CD4-positive, alpha-beta memory T cell (primary cell): ENCODE measurements at places on chromosomes 16 and 17.

GRCh38 chr17:81396722-81397313 lies 1.6 kb downstream of the BAHCC1 start:
- peak; percentile 39 for DNase-seq

- DNase-seq: no peak
These were observed 49.3 kb downstream of the TTC19 start for GRCh38 chr17:16048811-16049449.

DNA sequence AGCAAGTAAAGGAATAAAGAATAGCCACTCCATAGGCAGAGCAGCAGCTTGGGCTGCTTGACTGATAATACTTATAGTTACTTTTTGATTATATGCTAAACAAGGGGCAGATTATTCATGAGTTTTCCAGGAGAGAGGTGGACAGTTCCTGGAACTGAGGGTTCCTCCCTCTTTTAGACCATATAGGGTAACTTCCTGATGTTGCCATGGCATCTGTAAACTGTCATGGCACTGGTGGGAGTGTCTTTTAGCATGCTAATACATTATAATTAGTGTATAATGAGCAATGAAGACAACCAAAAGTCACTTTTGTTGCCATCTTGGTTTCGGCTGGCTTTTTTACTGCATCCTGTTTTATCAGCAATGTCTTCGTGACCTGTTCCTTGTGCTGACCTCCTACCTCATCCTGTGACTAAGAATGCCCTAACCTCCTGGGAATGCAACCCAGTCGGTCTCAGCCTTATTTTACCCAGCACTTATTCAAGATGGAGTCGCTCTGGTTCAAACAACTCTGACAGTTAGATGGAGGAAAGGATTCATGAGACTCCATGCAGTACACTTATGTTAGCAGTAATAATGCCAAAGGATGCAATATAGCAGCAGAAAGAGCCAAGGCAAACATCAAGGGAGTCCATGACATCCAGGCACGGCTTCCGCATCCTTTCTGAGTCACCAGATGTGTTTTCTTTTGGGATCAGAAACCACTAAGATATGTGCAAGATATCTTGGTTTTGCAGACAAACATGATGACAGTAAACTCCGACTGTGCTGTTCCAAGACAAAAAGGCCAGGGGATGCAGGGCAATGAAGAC lies 55.8 kb upstream of the B4GALNT2 start:
- no peak for DNase-seq

DNA sequence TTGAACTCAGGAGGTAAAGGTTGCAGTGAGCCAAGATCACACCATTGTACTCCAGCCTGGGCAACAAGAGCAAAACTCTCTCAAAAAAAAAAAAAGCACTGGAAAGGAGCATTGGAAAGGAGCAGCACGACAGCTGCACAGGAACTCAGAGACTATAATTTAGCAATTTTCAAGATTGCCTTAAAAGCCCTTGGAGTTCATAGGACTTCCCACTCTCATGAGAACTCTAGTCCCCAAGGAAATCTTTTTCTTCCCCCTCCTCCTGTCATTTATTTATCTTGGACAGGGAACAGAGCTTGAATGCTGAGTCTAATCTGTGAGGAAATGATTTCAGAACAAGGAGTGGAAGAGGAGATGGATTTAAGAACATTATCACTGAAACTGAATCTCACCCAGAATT lies 69.0 kb downstream of the PLXDC1 start:
- DNase-seq: no peak

DNA sequence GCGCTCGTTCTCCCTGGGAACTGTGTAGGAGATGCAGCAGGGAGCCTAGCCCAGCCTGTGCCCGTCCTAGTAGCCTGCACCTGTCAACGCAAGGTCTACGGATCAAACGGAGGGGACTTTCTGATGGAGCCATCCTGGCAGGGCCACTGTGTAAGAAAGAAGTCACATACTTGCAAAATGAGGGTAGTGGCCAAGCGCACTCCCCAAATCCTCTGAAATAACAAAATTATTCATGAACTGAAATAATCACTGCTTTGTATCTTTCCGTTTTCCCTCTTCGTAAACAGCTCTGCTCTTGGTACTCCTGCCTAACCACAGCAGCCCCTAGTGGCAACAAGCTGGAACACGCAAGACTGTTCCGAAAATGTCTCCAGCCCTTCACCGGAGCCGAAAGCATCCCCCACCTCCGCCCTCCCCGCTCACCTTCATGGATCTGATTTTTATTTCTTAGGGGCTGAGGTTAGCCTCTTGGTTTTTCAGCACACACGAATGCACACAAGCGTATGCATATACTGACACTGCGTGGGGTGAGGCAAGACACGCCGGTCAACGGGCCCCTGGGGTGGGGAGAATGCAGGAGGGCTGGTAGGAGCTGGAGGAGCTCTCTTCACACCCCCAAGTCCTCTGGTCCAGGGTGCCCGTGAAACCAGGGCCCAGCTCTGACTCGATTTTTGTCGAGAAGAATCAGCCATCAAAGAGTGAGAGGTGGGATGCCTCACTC lies 100.8 kb downstream of the ABCC12 start:
- DNase-seq: peak; percentile 3

GRCh38 chr17:75153780-75154194 lies 525 bp downstream of the JPT1 start:
- DNase-seq: no peak

DNA sequence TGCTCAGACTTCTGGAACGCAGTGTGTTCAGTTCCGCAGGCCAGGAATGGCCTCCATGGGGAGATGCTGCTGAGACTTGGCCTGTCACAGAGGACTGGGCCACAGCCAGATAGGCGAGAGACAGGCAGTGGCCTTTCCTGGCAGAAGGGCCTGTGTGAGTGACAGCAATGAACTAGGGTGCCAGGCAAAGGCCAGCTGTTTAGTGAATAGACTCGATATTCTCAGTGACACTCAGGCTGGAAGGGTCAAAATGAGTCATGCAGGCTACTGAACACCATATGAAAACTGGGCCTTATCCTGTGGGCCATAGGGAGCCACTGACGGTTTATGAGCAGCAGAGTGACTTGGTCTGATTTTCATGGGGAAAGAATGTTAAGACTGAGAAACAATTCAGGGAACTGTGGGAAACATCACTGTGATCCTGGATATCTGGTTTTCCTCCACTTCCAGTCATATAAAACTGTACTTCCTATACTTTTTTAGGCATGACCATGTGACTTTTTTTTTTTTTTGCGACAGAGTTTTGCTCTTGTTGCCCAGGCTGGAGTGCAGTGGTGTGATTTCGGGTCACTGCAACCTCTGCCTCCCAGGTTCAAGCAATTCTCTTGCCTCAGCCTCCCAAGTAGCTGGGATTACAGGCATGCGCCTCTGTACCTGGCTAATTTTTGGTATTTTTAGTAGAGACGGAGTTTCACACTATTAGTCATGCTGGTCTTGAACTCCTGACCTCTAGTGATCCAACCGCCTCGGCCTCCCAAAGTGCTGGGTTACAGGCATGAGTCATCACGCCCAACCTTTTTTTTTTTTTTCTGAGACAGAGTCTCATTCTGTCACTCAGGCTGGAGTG lies 5.2 kb upstream of the NUBP1 start:
- DNase-seq: no peak

- no peak for DNase-seq
These were observed 30.8 kb downstream of the NOG start for GRCh38 chr17:56624309-56624708.

DNA sequence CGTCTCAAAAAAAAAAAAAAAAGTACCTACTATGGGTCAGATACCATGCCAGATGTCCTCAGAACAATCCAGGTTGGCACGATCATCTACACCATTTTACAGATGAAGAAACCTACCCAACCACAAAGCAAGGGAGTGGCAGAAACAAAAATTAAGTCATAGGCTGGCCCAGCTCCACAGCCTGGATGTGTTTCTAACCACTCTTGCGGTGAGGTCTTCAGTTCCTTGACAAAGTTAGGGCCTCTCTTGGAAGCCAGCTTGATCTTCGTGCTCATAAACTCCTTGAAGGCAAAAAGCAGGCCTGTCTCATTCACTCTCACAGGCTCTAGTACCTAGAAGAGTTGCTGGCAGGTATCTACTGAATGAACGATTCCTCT lies 6.2 kb downstream of the GGA2 start:
- no peak for DNase-seq

DNA sequence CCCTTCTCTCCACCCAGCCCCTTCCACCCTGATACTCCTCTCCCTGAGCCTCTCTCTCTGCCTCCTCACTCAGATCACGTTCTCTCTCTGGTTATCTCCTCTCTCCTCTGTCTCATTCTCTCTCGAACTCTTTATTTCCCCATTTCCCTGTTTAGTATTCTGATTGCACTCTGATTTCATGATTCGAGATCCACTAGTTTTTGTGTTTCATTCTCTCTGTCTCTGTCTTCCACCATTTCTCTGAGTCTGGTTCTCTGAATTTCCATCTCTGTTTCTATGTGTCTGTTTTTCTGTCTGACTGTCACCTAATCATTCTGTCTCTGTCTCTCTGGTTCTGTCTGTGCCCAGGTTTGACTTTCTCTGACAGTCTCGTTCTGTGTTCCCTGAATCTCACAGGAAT lies 2.0 kb downstream of the SEZ6L2 start:
- DNase-seq: no peak

DNA sequence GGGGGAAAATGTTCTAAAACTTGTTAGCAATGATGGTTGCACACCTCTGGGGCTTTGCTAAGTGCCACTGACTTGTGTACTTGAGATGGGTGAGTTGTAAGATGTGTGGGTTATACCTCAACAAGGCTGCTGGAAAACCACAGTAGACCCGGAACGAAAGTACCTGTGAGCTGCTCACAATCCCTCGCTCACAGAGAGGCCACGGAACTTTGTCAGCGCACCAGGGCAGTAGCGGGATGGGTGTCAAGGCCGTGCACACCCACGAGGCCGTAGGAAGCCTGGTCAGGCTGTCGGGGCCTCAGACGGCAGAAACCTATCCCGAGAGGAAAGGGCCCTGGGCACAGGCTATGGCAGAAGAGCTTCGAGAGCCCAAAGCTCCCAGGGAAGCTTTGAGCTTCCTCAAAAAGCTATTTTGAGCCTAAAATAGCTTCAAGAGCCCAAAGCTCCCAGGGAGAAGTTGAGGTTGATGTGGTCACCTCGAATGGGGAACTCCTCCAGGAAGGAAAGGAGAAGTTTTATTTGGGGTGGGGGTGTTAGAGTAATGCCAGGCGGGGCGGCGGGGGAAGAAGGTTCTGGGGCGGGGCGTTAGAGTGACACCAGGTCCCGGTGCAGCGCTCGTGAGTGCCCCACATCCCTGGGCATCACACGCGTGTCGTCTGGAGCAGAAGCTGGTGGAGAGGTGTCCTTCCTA lies 19.0 kb downstream of the CBFA2T3 start:
- DNase-seq: no peak

DNA sequence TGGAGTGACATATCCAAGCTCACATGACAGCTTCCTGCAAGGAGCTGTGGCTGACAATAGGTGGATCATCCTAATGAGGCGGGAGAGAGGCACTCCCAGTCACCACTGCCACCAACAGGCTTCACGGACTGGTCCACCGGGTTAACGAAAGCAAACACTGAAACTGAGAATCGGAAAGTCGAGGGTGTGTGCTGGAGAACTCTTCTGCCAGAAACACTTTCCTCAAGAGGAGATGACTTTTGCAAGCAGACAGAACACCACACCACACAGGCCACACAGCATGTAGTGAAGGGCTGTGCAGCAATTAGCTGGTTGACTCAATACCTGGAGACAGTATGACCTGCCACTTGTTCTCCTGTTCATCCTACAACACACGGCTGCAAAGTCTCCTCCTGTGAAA lies 53.0 kb upstream of the DNAJA2 start:
- DNase-seq: no peak

DNA sequence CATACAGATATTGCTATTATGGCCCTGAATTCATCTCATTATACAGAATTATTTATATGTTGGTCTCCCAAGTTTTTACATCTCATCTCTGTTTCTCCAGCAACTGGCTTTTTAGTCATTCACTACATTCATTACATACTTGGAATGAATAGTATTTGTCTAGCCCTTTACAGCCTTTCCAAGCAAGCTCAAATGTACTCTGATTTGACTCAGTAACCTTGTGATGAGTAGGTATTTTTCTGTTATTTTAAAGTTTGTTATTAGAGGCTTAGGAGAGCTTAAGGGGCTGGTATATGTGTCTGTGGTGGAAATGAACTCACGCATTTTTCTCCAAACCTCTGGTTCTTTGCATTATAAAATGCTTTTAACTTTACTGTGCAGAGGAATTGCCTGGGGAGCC lies 224.7 kb downstream of the SNX29 start:
- DNase-seq: no peak

- DNase-seq: no peak
These were observed 58.2 kb upstream of the HAPSTR1 start for GRCh38 chr16:9033125-9033830.

- DNase-seq: no peak
These were observed 35.8 kb upstream of the IL34 start for GRCh38 chr16:70610273-70611223.
